ENCODE measurements at places on chromosomes 1 and 21.

DNA sequence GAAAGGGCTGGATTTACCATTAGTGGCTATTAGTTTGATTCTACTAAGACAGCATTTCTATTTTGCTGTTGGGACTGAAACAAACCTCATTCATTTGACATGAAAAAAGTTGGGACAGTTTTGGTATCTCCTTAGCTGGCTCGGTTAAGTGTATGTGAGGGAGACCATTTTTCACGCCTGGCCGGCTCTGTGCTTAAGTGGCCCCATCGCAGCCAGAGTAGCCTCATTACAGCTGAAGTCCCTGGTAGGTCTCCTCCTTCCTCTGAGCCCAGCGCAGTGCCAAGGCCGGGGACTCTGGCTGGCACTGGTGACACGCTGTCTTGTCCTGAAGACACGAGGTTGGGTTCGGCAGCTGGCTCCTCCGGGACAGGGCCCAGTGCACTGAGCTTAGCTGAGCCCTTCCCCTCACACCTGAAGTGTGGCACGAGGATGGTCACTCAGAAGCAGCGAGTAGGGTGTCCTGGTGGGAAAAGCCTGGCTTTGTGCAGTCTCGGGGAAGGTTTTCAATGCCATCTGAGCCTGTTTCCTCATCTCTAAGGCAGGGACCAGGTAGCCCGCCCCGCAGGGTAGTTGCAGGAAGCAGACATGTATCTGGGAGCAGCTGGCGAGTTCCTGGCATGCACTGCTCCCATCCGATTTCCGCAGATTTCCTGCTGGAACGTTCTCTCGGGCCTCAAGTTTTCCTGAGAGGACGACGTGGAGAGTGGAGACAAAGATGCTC, 196.5 kb downstream of the DYRK1A start:
- no peak for DNase-seq

DNA sequence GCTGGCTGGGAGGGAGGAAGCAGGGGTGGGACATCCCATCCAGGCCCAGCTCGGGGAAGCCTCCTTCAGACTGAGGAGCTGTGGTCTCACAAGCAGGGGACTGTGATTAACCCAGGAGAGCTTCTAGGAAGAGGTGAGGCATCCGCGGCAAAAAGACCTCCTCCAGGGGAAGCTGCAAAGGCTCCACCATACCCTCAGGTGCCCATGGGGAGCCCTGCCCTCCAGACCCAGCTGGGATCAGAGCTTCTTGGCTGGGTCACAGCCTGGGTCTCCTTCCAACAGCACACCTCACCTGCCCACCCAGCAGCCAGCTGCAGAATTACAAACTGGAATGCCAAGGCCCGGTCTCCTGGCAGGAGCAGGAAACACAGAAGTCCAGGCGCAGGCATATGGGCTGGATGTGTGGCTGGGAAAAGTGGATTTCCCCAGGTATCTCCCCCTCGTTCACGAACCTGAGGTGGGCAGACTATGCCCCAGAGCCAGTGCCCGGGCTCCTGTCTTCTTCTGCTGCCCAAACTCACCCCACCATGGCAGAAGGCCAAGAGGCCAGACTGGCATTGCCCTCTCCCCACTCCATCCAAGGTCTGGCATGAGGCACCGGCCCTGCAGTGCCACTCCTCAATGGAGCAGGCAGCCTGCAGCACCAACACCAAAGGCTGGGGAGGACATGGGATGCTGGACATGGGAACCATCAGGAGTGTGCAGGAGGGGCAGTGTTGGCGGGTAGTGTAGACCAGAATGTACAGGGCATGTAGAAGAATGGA, 15.4 kb upstream of the ARF1 start:
- DNase-seq = no peak

GRCh38 chr1:183620311-183620710, 15.3 kb downstream of the ARPC5 start:
- DNase-seq = no peak

- no peak for DNase-seq
Observed at GRCh38 chr1:114075105-114075504, 78.6 kb downstream of the SYT6 start.

DNA sequence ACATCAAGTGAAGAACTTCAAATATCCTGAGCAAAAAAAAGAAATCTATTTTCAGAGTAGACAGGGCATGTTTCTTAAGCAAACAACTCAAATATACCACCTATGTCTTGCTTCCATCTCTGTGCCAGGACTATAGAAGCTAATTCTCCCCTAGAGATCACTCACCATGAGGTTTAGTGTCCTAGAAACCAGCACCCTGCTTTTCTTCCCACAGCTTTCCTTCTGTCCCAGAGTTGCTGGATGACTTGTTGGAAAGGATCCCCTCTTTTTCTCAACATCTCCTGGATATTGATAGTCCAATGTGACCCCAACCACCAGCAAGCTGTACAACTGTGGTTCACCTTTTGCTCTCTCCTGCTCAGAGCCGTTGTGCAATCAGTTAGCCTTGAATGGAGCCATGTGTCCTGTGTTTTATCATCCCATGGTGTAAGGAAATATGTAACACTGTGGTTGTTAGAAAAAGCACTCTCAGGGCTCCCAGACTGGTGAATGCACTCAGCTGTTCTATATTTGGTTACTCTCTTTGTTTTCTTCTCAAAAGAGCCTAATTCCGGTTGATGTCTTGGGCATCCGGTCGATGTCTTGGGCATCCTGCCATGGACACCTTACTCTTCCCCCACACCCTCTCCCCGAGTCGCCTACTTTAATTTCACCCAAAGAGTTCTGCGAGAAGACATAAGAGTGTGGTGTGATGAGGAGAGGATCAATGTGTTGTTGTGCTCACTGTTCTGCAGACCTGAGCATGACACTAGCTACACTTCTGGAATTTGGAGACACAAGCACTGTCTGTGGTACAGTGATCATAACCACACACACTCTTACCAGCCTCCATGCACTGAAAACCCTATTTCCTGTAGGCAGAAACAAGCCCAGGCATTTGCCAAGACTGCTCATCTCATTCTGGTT, 1.7 kb downstream of the TNFSF4 start:
- DNase-seq = no peak

- no peak for DNase-seq
Observed at GRCh38 chr1:229342656-229343569, at the start of gene CCSAP. Gene CCSAP, minus strand, starts transcription at chr1:229343047. Its CDS starts 582 bp downstream, at chr1:229342465.

DNA sequence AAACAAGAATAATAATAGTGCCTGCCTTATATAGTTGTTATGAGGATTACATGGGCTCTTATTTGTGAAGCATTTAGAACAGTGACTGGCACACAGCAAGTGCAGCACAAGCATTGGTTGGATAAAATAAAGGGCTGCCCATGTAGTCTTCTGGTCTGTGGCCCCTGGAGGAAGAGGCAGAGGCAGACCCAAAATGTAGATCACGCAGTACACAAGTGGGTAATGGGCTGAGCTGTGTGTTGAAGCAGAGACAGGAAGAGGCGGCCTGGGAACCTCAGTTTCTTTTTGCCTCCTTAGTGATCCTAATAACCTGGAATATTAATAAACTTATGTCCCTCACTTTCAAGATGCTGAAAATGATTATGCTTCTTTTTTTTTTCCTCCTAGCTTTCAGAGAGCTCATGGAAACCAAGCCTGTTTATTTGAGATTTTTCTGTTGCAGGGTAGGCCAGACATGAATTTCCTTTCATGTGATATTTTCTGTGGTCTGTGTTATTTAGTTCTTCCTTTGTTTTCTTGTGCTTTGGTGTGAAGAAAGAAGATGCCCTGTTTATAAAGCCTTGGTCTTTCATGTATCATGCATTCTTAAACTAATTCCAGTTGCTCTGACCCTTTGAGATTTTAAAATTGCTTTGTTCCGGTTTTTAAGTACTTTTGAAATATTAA, 42.5 kb downstream of the LRRC8D start:
- DNase-seq = no peak

DNA sequence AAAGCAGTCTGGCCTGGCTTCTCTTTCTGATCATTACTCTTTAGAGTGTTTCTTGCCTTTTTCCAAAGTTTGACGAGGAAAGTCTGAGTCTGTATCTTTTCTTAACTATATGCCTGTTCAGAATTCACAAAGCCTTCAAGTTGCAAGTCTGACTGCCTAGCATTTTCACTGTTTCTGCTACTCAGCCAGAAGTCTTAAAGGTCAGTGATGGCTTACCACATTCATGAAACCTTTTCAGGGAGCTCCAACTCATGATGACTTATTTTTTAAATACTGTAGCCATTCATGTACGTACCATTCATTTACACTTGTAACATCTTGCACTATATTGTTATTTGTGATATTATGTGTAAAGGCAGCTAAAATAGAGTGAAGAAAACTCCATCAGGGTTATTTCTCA, 58.2 kb downstream of the TNFSF4 start:
- DNase-seq = no peak

DNA sequence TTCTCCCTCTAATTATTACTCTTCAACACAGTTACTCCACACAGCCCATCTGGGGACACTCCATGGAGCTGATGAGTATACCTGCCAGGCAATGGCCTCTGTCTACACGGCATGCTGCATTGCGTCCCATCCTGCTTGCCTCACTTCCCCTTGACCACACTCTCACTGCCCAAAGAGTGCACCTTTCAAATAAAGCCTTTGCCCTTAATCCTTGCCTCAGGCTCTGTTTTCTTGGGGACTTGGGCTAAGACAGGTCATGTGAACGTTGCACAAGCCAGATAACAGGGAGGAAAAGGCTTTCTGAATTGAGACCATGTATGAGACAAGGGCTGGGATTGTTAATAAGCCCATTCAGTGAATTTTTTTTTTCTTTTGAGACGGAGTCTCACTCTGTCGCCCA, 40.0 kb upstream of the SIM2 start:
- DNase-seq = no peak

GRCh38 chr1:209686322-209686721, 11.1 kb downstream of the G0S2 start:
- DNase-seq = no peak

DNA sequence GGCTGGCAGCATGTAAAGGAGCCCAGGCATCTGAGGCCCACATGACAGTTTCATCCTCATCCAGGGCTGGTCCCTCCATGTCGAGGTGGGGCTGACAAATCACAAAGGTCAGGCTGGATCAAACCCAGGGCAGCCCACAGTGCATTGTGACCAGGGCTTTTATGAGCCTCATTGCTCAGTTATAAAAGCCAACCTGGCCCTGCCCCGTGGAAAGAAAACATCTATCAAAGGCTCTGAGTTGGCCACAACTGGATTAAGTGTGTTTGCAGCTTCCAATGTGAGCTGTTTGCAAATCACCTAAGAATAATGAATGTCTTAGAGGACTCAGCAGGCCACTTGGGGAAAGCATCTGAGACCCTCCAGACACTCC, 45.4 kb downstream of the GRHL3 start:
- DNase-seq = no peak

- no peak for DNase-seq
Observed at GRCh38 chr1:179750630-179751029, 7.5 kb downstream of the FAM163A start.

DNA sequence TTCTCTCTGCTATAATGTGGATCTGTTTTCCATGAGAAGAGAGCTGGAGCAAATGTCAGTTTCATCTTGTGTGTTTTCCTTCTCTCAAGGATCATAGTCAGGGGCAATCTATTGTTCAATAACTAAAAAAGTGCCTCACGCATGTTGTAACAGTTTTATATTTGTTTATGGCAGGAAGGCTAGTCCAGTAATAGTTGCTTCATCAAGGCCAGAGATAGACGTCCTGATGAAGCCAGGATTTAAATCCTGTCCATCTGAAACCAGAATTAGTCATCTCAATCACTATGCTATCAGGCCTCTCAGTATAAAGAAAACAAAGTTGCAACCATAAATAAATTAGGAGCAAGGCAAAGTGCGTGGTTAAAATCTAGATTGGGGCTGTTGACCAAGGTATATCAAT, 30.2 kb upstream of the DUSP10 start:
- no peak for DNase-seq

GRCh38 chr1:34476371-34476770, 278.5 kb upstream of the GJB5 start:
- no peak for DNase-seq

- DNase-seq = peak; percentile 80
Observed at GRCh38 chr1:25774921-25775771, 24.8 kb upstream of the SELENON start.

DNA sequence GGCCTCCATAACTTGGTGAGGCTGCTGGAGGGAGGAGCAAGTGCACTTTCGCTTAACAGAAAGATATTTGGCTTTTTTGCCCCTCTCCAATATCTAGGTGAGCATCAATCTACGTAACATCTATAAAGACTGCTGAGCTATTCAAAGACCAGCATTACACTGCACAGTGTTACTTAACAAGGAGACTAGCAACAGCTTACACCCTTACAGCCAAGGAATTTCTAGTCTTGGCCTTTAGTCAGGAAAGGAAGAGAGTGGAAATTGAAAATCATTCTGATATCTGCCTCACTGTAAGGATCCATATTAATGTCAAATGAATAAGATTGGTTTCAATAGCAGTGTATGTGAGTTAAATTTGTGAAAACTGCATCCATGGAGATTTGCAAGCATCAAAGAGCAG, 163.9 kb upstream of the DUSP10 start:
- DNase-seq = no peak

- no peak for DNase-seq
Observed at GRCh38 chr1:51230501-51231078, 5.5 kb upstream of the RNF11 start.

- no peak for DNase-seq
Observed at GRCh38 chr1:147472966-147473732, 68.2 kb upstream of the BCL9 start.

DNA sequence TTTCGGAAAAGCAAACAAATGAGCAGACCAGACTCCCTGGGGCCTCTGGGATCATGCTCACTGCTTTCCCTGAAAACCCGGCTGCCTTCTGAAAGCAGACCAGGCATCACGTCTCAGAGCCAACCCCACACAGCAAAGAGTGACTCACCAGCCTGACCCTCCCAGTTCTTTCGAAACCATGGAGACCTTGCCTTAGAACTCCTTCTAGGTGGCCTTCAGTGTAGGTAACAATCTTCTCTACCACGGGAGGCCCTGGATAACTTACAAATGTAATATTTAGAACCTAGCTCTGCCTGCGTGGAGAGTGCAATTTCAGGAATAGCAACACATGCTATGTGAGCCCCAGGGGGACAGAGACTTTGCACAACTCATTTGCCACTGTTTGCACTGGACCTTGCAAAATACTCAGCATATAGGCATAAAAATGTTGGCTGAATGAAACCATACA, 105.2 kb downstream of the SUSD4 start:
- no peak for DNase-seq

DNA sequence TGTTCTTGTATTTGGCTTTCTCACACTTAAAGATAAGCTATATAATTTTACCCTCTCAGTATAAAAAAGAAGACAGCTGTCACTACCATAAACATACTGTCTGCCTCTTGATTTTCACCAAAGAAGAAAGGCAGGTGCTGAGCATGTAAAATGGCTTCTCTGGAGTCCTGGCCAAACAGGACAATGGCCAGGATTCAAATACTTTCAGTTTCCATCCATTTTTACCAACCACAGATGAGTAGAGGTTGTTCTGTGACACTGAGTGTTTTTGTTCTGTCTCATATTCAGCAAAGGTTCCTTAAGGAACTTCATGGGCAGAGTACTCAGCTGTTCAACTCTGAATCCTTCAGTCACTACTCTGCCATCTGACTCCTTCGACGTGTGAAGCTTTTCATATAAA, 29.4 kb upstream of the RAB3GAP2 start:
- DNase-seq = no peak

All from stimulated activated CD8-positive, alpha-beta memory T cell treated with anti-CD3 and anti-CD28 coated beads, Interleukin-7, amount 100 ng/mL, for 48 hours (primary cell).